ENCODE measurements at places on chromosomes 11 and 22.

DNA sequence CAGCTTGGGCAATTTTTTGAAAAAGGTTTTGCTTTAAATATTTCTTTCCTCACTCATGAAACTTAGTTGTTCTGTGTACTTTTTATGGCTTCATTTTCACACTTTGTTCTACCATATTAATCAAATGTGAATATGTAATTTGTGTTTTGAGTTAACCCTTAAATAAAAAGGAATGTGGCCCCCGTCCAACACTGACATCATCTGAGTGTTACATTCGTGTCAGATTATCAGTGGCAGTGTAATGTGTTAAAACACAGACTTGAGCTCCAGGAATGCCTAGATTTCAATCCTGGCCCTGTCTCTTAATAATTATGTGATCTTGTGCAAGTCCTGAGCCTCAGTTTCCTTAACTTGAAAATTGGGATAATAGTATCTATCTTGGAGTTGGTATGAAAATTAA lies 5.6 kb downstream of the RTN3 start:
- DNase-seq = no peak

DNA sequence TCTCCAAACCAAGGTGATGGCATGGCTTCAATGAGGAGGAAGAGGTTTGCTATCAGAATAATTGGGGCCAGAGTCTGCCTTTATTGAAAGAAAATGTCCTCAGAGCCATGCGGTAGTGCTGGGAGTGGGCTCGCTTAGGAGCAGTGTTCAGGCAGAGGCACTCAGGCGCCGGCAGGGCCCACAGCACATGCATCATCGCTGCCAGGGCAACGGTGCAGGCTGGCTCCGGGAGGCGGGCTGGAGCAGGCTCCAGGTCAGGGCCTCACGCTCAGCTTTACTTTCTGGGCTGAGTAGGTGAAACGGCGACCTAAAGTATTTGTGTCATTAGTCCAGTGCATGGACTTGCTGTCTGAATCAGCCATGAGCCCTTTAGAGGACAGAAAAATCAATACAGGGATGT lies 169.9 kb upstream of the CCDC90B start:
- no peak for DNase-seq

DNA sequence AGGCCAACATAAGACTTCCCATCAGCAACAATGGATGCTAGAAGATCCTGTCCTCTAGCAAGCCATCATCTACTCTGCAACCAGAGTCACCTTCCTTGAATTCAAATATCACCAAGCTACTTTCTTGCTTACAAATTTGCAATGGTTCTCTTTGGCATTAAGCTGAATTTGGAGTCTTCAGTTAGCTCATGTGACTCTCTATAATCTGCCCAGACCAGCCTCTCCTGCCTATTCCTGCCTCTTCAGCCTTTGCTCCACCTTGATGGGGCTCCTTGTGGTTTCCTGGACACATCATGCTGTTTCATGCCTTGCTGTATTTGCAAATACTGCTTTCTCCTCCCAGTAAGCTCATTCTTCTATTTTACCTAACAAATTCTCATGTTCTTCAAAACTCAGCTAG lies 82.3 kb downstream of the RASSF10 start:
- no peak for DNase-seq

DNA sequence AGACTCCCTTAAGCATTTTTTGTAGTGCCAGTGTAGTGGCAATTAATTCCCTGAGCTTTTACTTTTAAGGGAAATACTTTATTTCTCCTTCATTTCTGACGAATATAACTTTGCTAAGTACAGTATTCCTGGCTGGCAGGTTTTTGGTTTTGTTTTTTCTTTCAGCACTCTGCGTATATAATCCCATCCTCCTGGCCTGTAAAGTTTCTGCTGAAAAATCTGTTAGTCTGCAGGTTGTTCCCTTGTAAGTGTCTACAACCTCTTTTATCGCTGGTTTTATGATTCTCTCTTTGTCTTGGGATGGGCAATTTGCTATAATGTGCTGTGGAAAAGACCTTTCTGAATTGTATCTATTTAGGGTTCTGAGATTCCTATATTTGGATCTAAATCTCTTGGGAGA lies 56.0 kb downstream of the KCNQ1OT1 start:
- no peak for DNase-seq

DNA sequence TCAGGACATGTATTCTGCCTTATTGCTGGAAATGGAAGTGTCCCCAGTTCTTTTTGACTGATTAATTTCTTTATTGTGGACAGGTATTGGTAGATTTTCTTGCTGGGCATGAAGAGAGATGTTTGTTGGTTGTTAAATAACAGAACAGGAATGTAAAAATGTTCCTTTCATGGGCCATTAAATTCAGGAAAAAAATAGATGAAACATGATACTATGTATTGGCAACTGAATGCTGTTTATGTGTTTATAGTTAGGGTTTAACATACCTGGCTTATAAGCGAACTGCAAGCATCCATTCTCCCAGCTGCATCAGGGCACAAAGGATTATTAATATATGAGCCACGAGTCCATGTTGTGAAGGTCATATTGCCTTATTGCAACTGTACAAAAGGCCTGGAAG lies 368.5 kb downstream of the NELL1 start:
- no peak for DNase-seq

DNA sequence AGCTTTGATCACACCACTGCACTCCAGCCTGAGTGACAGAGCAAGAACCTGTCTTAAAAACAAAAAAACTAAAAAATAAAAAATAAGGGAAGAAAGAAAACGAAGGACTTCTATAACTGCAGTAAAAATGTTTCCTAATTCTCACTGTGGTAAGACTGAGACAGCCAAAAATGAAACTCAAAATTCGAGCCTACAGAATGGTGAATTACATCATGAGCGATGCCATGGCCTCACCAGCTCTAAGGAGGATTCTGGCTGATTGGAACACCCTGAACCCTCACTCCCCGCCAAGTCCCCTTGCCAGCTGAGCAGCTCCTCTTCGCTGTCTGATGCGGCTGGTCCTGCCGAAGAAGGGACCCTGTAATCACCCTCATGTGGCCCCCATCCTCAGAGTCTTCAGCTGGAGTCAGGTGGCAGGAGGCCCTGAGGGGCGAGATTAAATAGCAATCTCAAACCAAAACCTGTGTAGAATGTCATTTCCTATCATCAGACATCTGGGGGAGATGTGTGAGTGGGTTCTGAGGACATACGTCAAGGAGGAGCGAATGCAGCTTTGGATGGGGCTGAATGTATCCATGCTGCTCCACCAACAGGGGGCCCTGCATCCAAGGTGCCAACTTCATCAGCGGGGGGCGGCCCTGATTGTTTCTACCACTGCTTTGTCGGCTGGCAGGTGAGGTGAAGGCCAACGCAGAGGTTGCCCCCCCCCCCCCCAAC lies 29.2 kb downstream of the PDGFB start:
- no peak for DNase-seq

GRCh38 chr11:25515576-25515975 lies 816.4 kb upstream of the ANO3 start:
- no peak for DNase-seq
